Stimulated activated CD8-positive, alpha-beta memory T cell treated with anti-CD3 and anti-CD28 coated beads, Interleukin-4, amount 100 ng/mL, for 48 hours (primary cell): ENCODE measurements at places on chromosomes 2 and 18.
A peak's percentile ranks its signal among the peaks of the same experiment; 100 is the strongest.

DNA sequence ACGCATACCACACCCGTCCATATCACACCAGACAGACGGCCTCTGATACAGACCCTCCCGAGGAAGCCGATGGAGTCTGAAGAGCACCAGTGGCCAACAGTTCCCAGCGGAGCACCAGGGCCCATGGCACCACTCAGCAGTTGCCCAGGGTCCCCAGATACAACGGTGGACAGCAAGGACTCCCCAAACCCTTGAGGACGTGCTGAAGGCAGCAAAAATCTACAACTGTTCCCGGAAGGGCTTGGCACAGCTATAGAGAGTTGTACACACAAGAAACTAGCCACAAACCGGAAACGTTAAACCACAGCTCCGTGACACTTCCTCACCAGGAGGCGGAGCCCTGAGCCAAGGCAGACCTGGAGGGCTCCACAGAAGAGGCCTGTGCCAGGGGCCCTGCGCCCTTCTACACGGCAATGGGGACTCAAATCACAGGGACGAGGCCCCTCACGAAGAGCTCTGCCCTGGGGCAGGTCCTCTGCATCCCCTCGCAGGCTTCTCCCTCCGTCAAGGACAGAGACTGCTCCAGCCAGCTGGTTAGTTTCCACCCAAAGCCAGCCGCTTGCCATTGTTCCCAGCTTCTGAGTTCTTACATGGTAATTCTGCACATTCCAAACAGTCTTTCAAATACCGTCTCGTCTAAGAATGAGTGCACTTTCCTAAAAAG lies 133.4 kb downstream of the HDAC4 start:
- peak; percentile 91 for DNase-seq

DNA sequence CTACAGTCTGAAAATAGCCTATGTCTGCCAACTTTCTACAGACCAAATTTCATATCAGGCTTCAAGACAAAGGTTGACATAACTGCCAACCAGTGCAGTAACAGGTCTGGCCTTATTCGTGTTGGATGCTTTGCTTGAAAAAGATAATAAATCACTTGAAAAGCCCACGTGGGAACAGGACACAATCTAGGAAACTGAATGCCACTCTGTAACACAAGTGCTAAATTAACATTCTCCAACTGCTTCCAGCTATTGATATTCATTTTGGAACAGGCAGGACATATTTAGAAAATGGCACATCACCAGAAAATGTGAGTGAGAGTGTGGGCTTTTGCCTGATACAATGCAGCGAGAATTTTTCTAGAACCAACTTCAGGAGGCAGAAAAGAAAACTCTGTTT lies 165.9 kb upstream of the CCDC150 start:
- DNase-seq = no peak

- peak; percentile 29 for DNase-seq
These were observed 49.6 kb upstream of the SLC5A7 start for GRCh38 chr2:107936433-107937359.

- DNase-seq = no peak
These were observed 605.8 kb downstream of the METTL4 start for GRCh38 chr18:1965541-1965940.

DNA sequence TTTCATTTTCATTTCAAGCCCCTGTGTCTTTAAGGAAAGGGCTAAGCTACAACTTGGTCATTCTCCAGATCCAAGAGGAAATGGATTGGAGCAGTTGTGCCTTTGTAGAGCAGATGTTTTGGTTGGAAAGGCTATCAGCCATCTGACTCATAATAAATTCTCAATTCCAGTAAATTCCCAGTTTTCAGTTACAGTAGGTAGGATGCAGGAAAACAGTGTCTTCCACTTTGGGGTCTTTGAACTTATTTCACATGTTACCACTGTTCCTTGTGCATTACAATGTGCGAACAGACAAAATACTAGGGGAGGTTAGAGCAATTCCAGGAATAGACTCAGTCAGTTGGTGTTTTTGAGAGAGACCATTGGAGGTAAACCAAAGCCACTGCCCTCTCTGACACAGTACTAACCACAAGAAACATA lies 211.9 kb downstream of the BABAM2 start:
- no peak for DNase-seq

DNA sequence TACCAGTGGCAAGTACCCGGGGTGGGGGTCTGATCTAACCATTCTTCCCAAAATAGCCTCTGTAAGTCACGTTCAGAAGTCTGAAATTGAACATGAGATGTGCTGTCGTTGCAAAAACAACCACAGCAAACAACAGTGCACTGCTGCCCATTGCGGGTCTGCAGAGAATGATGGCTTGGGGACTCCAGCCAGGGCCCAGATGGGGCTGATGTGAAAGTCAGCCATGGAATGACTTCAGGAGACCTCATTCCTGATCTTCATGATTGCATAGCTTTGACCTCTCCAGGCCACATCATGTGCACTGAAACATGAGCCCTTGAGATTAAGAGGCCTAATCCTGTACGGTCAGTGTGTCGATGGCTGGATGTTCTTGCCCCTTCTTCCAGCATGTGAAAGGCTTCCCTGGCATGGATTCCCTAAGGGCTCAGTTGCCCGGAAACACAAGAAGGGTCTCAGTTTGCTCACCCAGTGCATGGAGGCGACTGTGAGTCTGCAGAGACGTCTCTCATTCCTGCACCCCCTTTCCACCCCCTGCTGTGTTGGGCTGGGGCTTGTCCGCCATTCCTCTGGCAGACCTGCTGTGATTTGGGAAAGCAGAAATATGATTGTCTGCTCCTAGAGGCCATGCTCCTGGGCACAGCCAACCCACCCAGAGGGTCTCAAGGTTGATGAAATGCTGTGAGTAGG lies 191.6 kb downstream of the SEPTIN10 start:
- DNase-seq = no peak

DNA sequence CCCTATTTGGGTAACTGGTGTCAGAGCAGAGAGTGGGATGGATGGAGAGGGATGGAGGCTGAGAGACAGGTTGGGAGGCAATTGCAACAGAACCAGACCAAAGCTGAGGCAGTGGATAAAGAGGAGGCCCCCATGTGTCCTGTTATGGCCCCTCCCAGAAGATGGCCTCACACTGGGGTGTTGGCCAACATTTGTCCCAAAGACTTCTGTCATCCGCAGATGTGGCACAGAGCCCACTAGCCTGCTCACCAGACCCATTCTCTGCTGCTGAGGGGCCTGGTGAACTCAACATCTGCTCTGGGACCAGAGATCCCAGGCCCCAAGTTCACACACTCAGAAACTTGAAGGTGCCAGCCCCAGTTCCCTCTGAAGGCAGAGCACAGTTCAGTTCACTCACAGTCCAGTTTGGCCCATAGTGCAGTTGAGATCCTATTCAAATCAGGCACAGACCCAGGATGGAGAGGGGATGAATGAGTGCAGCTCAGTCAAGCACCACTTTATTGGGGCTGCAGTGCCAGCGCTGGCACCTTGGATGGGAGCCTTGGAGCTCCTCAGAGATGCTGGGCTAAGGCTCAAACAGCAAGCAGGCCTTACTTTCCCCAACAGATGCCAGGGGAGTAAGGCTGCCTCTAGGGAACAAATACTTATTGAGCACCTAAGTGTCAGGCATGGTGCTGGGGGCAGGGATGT lies 189.2 kb downstream of the ZBTB7C start:
- no peak for DNase-seq

GRCh38 chr18:64893349-64893748 lies 744.5 kb upstream of the LINC00305 start:
- DNase-seq = no peak

DNA sequence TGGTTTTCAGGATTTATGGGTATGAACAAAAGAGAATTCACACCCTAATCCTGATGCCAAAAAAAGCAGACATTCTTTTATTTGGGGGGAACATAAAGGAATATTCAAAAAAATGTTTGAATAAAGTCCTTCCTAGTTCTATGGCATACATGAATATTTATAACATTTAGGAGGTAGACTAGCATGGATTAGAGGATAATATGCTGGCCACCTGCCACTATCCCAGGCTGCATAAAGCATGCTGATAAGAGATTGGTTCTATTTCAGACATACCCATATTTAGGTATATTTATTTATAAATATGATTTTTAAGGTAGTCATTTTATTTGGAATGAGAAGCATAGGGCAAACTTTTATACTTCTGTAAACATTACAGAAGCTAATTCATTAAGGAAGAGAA lies 34.9 kb upstream of the MAP3K20 start:
- DNase-seq = no peak

- DNase-seq = no peak
These were observed 2.7 kb upstream of the NPC1 start for GRCh38 chr18:23588836-23589560.

- DNase-seq = no peak
These were observed 15.9 kb downstream of the PDIA6 start for GRCh38 chr2:10796703-10797102.

DNA sequence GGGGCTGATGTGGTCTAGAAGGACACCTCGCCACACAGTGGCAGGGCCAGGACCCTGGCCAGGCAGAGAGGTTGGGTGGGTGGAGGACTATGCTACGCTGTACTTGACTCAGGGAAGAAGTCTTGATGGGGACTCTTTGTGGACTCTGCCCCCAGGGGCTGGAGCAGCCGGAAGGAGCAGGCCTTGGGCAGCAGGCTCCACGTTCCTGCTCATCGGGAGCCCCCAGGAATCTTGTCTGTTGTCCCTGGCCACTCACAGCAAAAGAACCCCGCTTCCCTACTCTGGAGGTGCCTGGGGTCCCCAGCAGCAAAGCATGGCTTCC lies 79.0 kb downstream of the POLR1A start:
- DNase-seq = no peak

DNA sequence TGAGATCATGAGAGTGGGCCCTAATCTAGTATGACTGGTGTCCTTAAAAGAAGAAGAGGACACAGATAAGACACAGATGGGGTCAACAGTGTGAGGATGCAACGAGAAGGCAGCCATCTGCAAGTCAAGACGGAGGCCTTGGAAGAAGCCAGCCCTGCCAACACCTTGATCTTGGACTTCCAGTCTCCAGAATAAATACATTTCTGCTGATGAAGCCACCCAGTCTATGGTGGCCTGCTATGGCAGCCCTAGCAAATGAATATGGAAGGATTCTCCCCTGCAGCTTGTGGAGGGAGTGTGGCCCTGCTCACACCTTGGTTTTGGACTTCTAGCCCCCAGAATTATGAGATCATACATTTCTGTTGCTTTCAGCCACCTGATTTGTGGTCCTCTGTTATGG lies 12.3 kb downstream of the CTIF start:
- no peak for DNase-seq

- DNase-seq = no peak
These were observed 39.5 kb downstream of the HDAC4 start for GRCh38 chr2:239361311-239361642.

DNA sequence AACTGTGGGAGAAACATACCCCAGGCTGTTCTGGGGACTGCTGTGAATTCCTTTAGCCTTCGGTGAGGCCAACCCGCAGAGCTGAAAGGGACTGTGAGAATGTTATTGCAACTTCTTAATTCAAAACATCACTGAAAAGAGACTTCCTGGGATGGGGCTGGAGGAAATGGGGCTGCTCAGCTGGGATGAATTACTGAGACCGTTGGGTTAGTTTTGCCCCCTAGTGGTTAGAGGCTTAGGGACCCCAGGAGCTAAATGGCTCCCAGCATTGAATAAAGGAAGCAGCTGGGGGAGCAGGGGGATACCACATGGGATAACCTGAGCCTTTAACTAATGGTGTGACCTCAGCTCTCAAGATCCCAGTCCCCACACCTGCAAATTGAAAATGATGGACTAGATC lies 941.1 kb upstream of the FANCL start:
- DNase-seq = no peak

- no peak for DNase-seq
These were observed 199.4 kb downstream of the ALPK2 start for GRCh38 chr18:58429442-58429841.

GRCh38 chr2:204143216-204144014 lies 206.9 kb downstream of the ICOS start:
- no peak for DNase-seq

DNA sequence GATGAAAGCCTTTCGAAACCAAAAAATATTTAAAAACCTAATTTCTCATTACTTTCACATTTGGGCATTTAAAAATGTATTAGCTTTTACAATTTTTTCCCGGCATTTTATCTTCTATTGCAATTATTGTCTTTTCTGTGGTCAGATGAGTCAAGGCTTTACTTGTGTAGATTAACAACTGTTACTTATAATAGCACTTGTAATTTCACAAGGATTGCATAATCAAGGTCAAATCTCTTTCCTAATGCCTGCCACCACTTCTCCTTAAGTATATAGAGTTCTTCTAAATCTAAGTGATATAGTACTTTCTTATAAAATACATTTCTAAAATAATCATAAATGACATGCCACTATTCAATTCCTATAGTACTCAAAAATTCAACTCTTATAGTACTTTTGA lies 67.2 kb downstream of the SLC8A1 start:
- no peak for DNase-seq

DNA sequence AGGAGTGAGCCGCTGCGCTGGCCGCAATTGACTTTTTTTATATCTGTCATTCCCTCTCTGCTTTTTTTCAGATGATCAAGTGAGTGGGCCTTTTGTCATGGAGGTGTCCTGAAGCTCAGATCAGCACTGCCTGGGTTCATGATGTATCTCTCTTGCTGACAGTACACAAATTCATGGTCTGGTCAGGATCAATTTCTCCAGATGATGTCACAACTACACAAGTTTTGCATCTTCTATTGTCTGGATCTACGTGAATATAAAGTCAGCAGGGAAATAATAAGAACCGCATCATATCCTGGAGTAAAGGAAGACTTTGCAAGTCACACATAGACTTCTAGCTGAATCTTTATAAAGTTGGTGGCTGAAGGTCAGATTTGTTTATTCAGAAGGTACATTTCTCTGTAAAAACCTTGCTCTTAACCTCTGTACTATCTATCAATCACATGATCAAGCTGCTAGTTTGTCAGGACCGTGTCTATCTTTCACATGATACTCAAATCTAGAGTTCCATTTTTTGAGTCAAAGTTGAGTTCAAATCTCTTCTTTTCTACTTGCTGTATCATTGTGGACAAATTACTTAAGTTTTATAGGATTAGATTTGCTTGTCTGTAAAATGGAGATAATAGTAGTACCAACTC lies 13.1 kb upstream of the CD28 start:
- no peak for DNase-seq

DNA sequence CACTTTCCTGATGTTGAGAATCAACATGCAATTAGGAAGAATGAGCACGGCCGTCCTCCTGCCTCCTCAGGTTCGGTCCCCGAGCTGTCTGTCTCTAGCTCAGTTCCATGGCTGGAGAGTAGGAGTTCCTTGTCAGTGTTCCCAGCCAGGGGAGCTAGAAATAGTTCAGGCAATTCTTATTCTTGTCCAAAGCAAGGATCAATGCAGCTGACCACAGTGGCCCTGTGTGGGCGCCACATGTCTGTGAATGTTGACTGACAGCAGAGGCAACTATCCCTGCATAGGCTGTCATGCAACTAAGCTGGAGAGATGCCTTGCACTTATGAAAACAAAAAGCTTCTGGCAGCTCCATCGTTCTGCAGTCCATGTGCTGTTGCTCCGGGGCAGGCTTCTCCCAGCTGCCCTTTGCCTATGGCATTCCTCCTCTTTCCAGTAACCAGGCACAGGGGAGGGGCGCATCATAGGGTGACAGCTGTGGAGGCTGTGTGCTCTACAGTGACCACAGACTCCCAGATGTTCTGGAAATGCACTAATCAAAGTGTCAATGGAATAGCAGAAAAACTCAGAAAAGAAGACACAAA lies 58.7 kb downstream of the PDCL3 start:
- no peak for DNase-seq
